NCI-H187 (cell line): ENCODE measurements at places on chromosomes 6 and 20.

GRCh38 chr20:19937651-19938420, 79.3 kb upstream of the NAA20 start:
- no peak for DNase-seq

DNA sequence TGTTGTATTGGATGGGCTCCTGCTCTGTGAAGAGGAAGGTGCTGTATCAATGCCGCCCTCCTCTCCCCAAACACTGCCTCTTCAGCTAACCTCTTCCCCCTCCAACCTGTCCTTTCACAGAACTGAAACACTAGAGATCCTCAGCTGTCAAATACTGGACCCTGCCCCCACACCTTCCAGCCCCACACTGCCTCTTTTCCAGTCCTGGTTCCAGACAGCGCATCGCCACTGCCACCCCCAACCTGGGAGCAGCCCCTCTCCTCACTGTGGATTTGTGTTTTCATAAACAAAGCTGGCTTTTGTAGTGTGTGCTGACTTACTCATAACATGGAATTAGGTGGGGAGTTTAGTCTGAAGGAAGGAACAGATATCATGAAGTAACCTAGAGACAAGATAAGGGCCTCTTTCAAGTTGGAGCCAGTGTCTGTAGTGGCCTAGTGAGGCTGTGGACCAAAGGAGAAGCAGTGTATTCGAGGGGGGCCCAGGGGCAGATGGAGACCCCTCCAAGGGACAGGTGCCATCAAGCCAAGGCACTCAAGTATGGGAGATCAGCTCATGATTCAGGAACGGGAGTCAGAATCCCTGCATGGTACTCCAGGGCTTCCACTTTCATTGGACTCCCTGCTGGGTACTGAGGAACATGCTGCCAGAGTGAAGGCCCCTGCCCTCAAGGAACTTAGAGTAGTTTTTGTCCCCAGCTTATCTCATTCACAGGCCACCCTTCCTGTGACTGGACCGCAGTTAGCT, 2.1 kb downstream of the SCUBE3 start:
- DNase-seq, result no peak

DNA sequence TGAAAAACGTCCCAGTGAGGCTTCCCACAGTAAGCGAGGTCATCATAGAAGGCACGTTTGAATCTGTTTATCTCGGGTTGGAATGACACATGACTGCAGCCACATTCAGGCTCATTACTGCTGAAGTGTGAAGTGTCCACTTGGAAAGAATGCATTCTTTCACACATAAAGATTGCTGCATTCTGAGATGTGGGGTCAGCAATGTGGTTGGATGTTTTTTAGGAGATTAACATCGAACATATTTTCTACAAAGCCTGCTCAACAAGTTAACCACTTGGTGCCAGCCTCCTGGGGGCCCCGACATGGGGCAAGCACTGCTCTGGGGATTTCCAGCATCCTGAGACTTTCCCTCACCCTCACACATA, 79.9 kb downstream of the BMP6 start:
- no peak for DNase-seq

DNA sequence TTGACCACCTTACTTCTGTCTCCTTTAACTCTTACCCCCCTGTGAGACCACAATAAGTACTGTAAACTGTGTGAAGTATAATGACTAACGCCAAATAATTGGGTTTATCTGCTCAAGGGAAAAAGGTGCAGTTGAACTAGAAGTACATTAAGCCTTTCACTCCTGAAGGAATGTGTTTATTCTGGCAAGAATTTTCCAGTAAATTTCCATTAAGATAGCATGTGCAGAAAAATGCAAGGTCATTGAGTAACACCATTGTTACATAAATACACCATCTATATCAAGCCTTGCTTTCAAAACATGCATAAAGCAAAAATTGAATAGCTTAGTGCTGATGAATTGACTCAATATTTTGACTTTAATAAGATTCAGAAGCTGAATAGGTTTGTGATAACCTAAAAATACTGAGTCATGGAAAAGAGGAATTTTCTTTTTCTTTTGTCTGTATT, 65.4 kb downstream of the ARHGAP18 start:
- no peak for DNase-seq

DNA sequence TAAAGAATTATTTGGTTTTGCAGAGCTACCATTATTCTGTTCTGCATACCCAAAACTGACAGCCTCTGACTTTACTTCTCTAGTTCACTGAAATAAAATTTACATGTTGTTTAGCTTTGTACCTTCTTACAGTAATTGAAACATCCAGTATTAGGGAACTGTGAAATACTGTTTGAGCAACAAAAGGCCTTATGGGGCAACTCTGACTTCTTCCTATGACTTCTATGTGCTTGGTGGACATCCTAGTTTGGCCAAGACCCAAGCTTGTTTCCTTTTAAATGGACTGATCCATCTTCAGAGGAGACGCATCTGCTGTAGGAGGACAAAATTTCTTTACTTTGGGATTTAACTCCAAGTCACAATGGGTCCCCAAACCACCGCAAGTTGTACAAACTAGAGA, 44.7 kb downstream of the NR2E1 start:
- DNase-seq, result no peak

GRCh38 chr6:56434606-56435005, 187.2 kb upstream of the COL21A1 start:
- DNase-seq, result no peak

DNA sequence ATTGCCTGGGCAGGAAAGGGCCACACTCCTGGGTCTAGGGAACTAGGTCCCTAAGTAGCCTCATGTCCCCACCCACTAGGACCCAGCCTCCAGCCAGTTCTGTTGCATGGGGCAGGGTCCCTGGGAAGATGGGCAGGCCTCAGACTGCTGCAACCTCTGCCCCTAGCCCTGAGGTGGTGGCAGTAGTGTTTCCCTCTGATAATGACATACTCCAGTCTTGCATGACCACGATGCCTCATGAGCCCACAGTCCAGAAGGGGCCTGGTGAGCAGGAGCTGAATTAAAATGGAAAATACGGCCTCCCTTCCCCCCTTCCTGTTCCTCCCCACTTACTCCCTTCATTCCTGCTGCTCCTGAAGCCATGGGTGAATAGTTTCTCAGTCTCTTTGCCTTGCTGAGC, 36.0 kb upstream of the SCRT2 start:
- DNase-seq, result no peak

DNA sequence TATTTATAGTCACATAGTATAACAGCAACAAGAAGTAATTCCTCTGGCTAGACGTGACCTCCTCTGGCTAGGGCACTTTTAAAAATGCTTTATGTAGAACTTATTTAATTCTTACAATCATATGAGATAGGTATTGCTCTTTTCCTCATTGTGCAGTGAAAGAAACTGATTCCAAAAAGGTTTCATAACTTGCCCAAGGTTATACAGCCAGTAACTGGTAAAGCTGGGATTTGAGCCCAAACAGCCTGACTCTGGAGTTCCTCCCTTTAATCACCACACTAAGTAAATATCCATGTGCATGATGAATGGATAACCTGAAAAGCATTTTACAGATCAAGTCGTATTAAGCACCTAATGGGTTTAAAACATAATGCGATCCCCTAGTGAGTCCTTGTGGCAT, 214.6 kb downstream of the PRL start:
- no peak for DNase-seq

GRCh38 chr6:146913842-146914488, 290.3 kb upstream of the STXBP5 start:
- no peak for DNase-seq
